ENCODE measurements at places on chromosomes 2 and 18. TPM values are rescaled to one million over a fixed set of nuclear protein-coding genes. Genes with fewer than 3 reads are reported as not detected.

Gene SNED1
- 7.3 TPM for total RNA-seq

Gene POU3F3
- total RNA-seq = not detected

GRCh38 chr2:160570376-160570775, 76.8 kb upstream of the RBMS1 start:
- DNase-seq = no peak

DNA sequence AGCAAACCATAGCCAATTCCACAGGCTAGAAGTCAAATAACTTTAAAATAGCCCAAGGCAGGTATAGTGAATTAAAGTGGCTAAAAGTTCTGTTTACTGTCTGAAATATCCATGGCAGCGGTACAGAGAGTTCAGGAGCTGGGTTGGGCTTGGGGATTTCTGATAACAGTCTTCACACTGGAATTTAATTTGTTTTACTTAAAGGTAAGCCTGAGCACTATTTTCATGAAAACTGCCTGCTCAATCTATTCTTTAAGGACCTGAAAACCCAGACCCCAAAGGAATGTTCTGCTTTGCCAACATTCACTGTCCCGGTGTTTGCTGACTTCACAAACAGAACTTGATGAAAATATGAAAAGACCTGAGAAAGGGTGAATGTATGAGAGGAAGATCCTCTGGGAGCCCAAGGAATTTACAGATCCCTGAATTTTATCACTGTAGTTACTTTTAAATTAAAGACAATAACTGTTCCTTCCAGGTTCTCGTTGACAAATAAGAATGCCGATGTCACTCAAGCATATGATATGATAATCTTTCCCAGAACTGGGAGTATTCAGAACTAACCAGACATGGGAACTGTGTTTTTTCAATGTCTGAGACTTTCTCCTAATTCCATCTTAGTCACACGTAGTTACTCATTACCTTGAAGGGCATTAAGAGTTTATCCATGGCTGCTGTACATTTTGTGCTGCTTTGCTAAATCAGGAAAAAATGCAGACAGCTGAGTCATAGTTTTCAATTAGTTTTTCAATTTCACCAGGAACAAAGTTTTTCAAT, 28.3 kb upstream of the ITGB6 start:
- DNase-seq = no peak

- DNase-seq = no peak
Measured at GRCh38 chr2:123816928-123817327, 208.2 kb upstream of the CNTNAP5 start.

- no peak for DNase-seq
Measured at GRCh38 chr2:48235076-48235475, 294.9 kb upstream of the STON1 start.

Measured in GM12878 (cell line).